ENCODE measurements at places on chromosomes 1 and 21.
A peak's percentile ranks its signal among the peaks of the same experiment; 100 is the strongest.

DNA sequence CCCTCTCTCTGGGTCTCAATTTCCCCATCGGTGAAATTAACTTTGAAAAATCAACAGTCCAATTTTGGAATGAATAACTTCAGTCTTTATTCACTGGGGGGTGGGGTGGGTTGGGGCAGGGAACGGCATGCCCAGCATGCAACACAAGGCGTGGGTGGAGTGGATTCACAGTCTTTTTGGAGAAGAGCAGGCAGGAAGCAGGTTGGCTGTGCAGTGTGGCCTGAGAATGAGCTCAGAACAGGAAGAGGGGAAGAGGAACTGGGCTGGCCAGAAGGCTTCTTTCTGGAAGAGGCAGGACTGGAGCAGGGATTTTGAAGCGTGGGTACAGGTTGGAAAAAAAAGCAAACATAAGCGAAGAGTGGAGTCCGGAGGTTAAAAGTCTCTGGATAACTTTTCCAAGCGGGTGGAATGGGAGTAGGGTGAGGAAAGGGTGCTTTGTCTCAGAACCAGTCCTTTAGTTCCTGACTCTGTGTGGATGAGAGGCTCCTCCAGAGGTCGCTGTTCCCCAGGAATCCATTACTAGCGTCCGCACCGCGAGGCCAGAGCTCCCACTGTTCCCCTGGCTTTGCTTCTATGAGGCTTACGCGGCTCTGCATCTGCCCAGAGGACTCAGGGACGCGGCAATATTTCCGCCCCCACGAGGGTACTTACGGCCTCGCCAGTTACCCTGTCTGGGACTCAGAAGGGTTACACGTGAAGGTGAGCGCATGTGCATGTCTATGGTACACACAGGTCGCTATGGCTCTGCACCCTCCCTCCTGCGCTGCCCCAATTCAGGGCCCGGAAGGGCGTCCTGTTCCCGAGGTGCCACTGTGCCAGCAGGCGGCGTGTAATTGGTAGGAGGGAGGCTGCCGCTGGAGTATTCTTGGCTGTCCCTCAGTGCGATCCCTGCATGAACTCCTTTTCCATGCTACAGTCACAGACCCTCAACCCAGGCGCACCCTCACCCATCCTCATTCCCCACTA lies 5.5 kb upstream of the FOXD2 start:
- H3K4me3 ChIP-seq: no peak overlapping the region
- no peak for DNase-seq
- H3K4me1 ChIP-seq: peaks cover 26% of the 10 kb centered on the region
- no peaks in the 10 kb centered on the region for H3K36me3 ChIP-seq
- no peaks in the 10 kb centered on the region for H3K27me3 ChIP-seq

DNA sequence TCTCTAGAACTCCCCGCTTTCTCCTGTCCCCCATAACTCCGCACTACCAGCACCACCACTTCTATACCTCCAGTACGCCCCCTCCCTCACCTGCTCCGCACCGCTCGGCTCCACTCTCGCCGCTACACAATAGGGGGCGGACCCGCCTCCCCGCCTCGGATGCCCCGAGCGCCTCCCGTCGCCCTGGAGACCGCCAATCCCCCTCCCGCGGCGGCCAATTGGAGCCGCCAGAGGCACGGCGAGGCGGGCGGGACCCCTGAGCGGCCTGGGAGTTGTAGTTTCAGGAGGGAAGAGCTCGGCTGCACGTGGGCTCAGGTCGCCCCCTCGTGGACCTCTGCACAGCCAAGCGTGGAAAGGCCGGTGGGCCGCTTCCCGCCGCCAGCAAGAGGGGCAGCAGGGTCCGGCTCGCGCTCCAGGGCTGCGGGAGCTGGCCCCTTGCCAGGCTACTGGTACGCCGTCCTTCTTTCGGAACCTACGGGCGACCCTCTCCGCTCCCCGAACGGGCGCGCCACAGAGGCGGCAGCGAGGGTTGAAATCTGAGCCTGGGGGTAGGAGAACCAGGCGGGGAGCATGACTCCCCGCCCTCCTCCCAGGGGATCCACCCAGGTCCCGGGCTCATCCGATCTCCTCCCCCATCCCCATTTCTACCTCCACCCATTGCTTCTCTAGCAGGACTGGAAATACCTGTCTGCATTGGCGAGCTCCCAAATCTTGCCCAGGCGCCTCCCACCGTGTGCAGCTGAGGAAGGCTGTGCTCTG lies at the start of gene IGSF9:
TSS of gene IGSF9 (minus strand) at position 131 of the 759 bp plus-strand sequence. CDS start 2,159 bp downstream, outside the sequence.
- H3K36me3 ChIP-seq: peaks cover 2% of the 10 kb centered on the region
- no peak within 1 kb of the TSS for H3K27ac ChIP-seq
- H3K4me1 ChIP-seq: peaks cover 3% of the 10 kb centered on the region
- H3K27me3 ChIP-seq: peaks cover 16% of the 10 kb centered on the region

- no peak overlapping the region for H3K4me3 ChIP-seq
- H3K27ac ChIP-seq: no peak overlapping the region
- H3K27me3 ChIP-seq: peaks cover 2% of the 10 kb centered on the region
- no peaks in the 10 kb centered on the region for H3K4me1 ChIP-seq
- no peaks in the 10 kb centered on the region for H3K36me3 ChIP-seq
Measured at GRCh38 chr1:245393694-245394093, 238.9 kb downstream of the KIF26B start.

DNA sequence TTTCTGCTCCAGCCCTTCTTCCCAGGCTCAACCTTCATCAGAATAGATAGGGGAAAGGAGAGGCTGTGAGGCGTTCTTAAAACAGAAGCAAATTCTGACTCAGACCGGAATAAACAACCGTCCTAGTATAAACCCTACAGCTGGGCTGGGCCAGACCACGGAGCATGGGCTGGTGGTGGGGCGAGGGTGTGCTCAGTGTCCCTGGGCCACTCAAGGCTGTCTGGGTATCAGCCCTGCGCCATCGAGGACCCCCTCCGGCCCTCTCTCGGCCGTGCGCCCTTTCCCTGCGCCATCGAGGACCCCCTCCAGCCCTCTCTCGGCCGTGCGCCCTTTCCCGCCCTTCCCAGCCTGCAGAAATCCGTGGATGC lies 36.0 kb downstream of the CAPN2 start:
- peak overlapping the region; percentile 32 for H3K27ac ChIP-seq
- H3K4me3 ChIP-seq: no peak overlapping the region
- peaks cover 14% of the 10 kb centered on the region for H3K4me1 ChIP-seq
- no peaks in the 10 kb centered on the region for H3K27me3 ChIP-seq
- DNase-seq: no peak
- peaks cover 25% of the 10 kb centered on the region for H3K36me3 ChIP-seq

DNA sequence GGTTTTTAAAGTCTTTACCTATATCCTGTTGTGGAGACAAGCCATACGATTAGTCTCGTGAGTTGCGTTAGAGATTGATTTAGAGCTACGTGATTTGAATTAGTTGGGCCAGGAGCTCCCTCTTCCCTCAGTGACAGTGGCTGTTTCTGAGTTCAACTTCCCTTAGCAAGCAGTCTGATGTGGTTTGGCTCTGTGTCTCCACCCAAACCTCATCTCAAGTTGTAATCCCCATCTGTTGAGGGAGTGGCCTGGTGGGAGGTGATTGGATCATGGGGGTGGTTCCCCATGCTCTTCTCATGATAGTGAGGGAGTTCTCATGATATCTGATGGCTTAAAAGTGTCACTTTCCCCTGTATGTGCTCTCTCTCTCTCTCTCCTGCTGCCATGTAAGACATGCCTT lies 192.9 kb upstream of the PTGFR start:
- DNase-seq: no peak
- H3K36me3 ChIP-seq: no peaks in the 10 kb centered on the region
- H3K4me1 ChIP-seq: no peaks in the 10 kb centered on the region
- H3K27ac ChIP-seq: no peak overlapping the region
- H3K27me3 ChIP-seq: no peaks in the 10 kb centered on the region

- peak overlapping the region; percentile 99 for H3K27ac ChIP-seq
- H3K36me3 ChIP-seq: peaks cover 9% of the 10 kb centered on the region
- H3K27me3 ChIP-seq: no peaks in the 10 kb centered on the region
- peaks cover 16% of the 10 kb centered on the region for H3K4me1 ChIP-seq
- DNase-seq: no peak
Measured at GRCh38 chr1:151165281-151165737, 393 bp downstream of the LYSMD1 start.

DNA sequence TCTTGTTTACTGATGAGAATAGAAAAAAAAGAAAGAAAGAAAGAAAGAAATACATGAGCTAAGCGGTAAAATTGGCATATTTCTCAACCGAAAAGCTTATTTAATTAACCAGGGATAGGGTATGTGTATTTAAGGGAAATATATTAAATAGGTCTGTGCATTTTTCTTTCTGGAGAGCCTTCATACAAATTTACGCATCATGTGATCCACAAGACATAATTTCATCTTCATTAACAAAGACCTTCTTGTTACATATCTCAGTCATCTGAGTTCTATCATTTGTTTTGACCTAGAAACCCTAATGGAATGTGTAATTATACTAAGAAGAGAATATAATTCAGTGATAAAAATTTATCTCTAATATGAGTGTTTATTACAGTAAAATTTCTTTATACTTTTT lies 37.2 kb downstream of the CFH start:
- no peak for DNase-seq
- H3K4me1 ChIP-seq: no peaks in the 10 kb centered on the region
- no peaks in the 10 kb centered on the region for H3K27me3 ChIP-seq
- H3K27ac ChIP-seq: no peak overlapping the region
- no peak overlapping the region for H3K4me3 ChIP-seq
- H3K36me3 ChIP-seq: no peaks in the 10 kb centered on the region

- H3K36me3 ChIP-seq: no peaks in the 10 kb centered on the region
- no peaks in the 10 kb centered on the region for H3K4me1 ChIP-seq
- H3K27me3 ChIP-seq: no peaks in the 10 kb centered on the region
- no peak overlapping the region for H3K27ac ChIP-seq
Measured at GRCh38 chr1:182459949-182460348, 10.0 kb downstream of the RGSL1 start.

DNA sequence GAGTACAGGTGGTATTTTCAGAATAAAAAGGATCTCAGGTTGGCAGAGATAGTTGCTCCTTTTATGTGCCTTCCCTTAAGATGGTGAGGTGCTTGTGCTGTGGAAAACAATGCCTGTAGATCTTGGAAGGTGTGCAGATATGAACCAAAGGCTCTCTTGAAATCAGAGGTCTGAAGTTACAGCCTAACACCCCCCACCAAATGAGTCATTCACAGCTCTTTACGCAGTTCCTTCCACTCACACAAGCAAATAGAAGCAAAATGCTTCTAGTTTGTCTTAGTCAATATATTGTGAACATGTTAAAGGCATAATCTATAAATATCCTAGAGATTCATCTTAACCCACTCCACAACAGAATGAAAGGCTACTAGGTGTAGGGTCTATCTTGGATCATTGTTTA lies 128.9 kb upstream of the NR5A2 start:
- H3K4me3 ChIP-seq: no peak overlapping the region
- H3K4me1 ChIP-seq: no peaks in the 10 kb centered on the region

GRCh38 chr1:171910786-171911185 lies 69.5 kb downstream of the DNM3 start:
- H3K27me3 ChIP-seq: peaks cover 3% of the 10 kb centered on the region
- no peaks in the 10 kb centered on the region for H3K36me3 ChIP-seq
- H3K27ac ChIP-seq: no peak overlapping the region

DNA sequence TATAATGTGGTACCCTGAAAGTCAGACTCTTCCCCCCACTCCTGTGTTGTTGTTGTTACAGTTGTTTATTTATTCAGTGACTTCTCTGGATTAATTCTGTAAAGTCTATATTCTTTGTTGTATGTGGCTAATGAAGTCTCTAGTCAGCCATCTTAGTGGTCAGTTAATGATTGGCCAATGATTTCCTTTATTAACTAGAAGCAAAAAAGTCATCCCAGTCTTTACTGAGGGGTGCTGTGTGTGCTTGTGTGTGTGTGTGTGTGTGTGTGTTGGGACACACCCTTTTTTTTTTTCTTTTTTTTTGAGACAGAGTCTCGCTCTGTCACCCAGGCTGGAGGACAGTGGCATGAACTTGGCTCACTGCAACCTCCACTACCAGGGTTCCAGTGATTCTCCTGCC lies 37.3 kb upstream of the HYI start:
- no peak overlapping the region for H3K4me3 ChIP-seq
- peaks cover 9% of the 10 kb centered on the region for H3K4me1 ChIP-seq
- H3K36me3 ChIP-seq: no peaks in the 10 kb centered on the region
- no peak overlapping the region for H3K27ac ChIP-seq

- no peak for DNase-seq
- no peaks in the 10 kb centered on the region for H3K4me1 ChIP-seq
- no peaks in the 10 kb centered on the region for H3K27me3 ChIP-seq
- no peaks in the 10 kb centered on the region for H3K36me3 ChIP-seq
- no peak overlapping the region for H3K4me3 ChIP-seq
Measured at GRCh38 chr21:41965461-41966013, 11.7 kb upstream of the C2CD2 start.

DNA sequence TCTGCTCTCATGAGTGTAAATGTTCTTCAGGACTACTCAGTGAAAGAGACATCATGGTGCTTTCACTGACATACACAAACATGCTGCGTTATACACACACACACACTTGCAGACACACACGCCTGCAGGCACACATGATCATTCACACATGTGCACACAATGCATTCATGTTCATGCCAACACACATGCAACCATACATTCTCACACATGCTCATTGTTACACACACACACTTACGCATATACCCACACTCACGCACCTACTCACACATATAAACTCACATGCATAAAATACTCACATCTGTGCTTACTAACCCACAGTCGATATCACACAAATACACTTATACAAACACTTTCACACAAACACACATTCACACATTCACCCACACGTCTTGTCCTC lies 241.6 kb downstream of the LMX1A start:
- H3K27me3 ChIP-seq: no peaks in the 10 kb centered on the region
- no peak for DNase-seq
- no peaks in the 10 kb centered on the region for H3K4me1 ChIP-seq
- H3K4me3 ChIP-seq: no peak overlapping the region
- H3K27ac ChIP-seq: no peak overlapping the region
- no peaks in the 10 kb centered on the region for H3K36me3 ChIP-seq
